ENCODE measurements at places on chromosomes 16 and 17. TPM values are rescaled to one million over a fixed set of nuclear protein-coding genes. Genes with fewer than 3 reads are reported as not detected.

DNA sequence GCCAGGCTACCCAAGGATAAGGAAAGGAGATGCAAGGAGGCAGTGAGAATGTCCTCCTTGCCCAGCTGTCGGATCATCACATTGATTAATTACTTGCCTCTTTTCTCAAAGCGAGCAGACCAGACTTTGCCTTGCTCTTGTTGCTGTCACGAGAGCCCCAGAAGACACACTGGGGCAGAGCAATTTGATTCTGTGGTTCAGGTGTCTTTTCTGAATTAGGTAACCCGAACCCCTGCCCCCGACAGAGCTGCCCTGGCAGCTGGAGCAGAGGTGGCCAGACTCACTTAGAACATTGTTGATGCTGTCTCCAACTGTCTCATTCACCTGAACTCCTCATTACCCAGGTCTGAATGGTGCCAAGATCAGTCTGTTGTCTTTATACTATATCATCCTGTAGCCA, 34.3 kb downstream of the VAT1L start:
- no peaks in the 10 kb centered on the region for H3K4me1 ChIP-seq
- no peaks in the 10 kb centered on the region for H3K36me3 ChIP-seq
- H3K27me3 ChIP-seq = no peaks in the 10 kb centered on the region
- no peak for DNase-seq
- H3K27ac ChIP-seq = no peak overlapping the region

DNA sequence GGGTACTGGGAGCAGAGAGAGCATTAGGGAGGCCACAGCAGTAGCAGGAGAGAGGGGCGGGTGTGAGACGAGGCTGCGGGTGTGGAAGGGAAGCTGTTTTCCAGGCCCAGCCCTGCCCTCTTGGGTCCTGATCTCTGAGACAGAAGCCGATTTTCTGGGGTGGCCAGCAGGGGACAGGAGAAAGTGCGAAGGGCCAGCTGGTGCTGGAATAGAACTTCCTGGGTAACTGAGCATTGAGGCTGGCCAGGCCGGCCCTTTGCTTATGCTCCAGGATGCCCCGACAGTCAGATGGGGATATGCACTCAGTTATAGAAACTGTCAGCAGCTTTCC, 804 bp downstream of the BTBD17 start:
- peaks cover 22% of the 10 kb centered on the region for H3K27me3 ChIP-seq
- DNase-seq = no peak
- no peak overlapping the region for H3K27ac ChIP-seq
- H3K4me1 ChIP-seq = peaks cover 2% of the 10 kb centered on the region
- H3K4me3 ChIP-seq = no peak overlapping the region
- no peaks in the 10 kb centered on the region for H3K36me3 ChIP-seq

Gene PRSS36
- total RNA-seq = 0.95 TPM

Gene HOXB8
- total RNA-seq = not detected

Gene TPSD1
- not detected for total RNA-seq
